ENCODE measurements at places on chromosomes 5 and 9.

DNA sequence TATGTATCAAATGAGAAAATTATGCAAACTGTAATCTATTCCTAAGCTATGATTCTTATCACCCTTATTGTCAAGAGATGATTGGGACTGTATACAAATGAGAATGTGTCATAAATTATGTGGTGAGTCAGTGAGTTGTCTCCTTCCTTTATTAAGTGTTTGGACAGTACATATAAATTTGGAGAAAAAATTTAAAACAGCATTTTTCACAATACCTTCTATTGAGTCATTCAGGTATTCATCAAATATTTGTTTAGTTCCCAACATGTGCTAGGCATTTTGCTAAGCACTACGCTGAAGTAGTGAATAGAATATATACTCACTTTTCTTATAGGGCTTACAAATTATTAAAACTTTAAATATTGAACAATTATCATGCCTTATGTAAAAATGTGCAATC is 36.3 kb upstream of the PTPRD start:
- no peak for DNase-seq
- H3K4me1 ChIP-seq = no peaks in the 10 kb centered on the region
- no peaks in the 10 kb centered on the region for H3K27me3 ChIP-seq
- no peak overlapping the region for H3K27ac ChIP-seq
- no peaks in the 10 kb centered on the region for H3K36me3 ChIP-seq

- no peak overlapping the region for H3K27ac ChIP-seq
- H3K4me3 ChIP-seq = no peak overlapping the region
- H3K27me3 ChIP-seq = no peaks in the 10 kb centered on the region
- no peaks in the 10 kb centered on the region for H3K36me3 ChIP-seq
- DNase-seq = no peak
These were observed 673.1 kb upstream of the KLF4 start for GRCh38 chr9:108162664-108163063.

DNA sequence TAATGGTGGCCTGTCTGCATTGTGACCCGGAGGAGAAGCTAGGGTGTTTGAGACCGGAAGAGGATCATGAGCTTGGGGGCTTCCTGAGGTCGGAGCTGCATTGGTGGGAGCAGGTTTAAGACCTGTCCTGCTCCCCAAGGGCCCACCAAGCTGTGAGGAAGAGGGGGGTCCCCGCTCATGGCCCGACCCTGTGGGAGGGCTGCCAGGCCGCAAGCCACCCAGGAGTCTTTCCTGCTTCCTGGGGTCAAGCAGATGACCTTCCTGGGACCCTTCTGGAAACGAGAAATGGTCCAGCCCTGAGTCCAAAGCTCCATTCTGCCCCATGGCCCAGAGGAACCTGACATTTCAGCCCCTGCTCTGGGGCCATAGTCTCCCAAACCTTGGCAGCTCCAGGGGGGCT is 61.5 kb upstream of the RNU6ATAC start:
- no peaks in the 10 kb centered on the region for H3K27me3 ChIP-seq
- no peak overlapping the region for H3K27ac ChIP-seq
- no peak for DNase-seq
- peaks cover 6% of the 10 kb centered on the region for H3K4me1 ChIP-seq
- no peaks in the 10 kb centered on the region for H3K36me3 ChIP-seq

GRCh38 chr9:127403507-127404192 is 6.7 kb downstream of the SLC2A8 start:
- no peak overlapping the region for H3K4me3 ChIP-seq
- no peak overlapping the region for H3K27ac ChIP-seq
- no peak for DNase-seq
- no peaks in the 10 kb centered on the region for H3K36me3 ChIP-seq

DNA sequence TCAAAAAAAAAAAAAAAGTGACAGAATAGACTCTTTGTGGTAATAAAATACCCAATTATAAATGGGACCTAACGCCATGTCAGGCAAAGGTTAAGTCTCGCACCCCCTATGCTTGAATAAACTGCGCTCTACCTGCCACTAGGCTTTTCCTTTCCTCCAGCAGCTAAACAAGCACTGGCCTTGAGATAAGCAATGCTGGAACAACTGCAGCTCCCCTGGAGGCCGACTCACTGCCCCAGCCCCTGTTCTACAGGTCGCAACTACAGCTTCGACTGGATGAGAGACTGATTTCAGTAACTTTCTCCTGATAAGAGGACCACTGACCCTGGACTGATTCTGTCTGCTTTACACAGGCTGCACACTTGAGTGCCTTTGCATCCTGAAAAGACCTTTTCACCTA is 210.2 kb downstream of the HSPA4 start:
- H3K4me3 ChIP-seq = no peak overlapping the region
- H3K36me3 ChIP-seq = no peaks in the 10 kb centered on the region
- no peaks in the 10 kb centered on the region for H3K4me1 ChIP-seq
- no peak overlapping the region for H3K27ac ChIP-seq
- peaks cover 40% of the 10 kb centered on the region for H3K27me3 ChIP-seq

- no peak overlapping the region for H3K27ac ChIP-seq
- H3K4me3 ChIP-seq = no peak overlapping the region
- no peaks in the 10 kb centered on the region for H3K27me3 ChIP-seq
These were observed 227.8 kb downstream of the PAPPA start for GRCh38 chr9:116381350-116381749.

DNA sequence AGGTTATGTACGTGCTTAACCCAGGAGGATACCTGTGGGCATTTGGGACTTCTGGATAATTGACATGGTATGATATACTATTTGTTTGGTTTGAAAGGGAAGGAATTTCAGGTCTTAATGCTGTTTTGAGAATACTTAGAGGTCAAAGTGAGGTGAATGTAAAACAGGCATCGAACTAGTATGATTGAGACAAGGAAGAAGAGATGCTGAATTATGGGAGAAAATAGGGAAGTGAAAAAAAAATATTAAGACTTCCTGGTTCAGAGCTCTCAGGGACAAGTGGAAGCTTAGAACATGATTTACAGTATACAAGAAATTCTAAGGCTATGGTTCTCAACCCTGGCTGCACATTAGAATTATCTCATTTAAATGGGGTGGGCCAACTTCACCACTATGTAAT is 115.3 kb downstream of the CD180 start:
- peaks cover 6% of the 10 kb centered on the region for H3K36me3 ChIP-seq
- no peak overlapping the region for H3K4me3 ChIP-seq
- DNase-seq = no peak
- peaks cover 21% of the 10 kb centered on the region for H3K4me1 ChIP-seq

- H3K36me3 ChIP-seq = no peaks in the 10 kb centered on the region
- no peak overlapping the region for H3K27ac ChIP-seq
- no peaks in the 10 kb centered on the region for H3K27me3 ChIP-seq
- H3K4me3 ChIP-seq = no peak overlapping the region
- no peaks in the 10 kb centered on the region for H3K4me1 ChIP-seq
These were observed 34.4 kb downstream of the TTLL11 start for GRCh38 chr9:122058709-122059108.

All from heart right ventricle (tissue), 16 donors.